Activated T-cell treated with anti-CD3 and anti-CD28 coated beads, Interleukin-2, amount 50 U/mL, for 48 hours (primary cell): ENCODE measurements at places on chromosomes 13 and 19.

GRCh38 chr19:50817941-50818858 lies 5.4 kb downstream of the KLK1 start:
- DNase-seq = peak; percentile 80

DNA sequence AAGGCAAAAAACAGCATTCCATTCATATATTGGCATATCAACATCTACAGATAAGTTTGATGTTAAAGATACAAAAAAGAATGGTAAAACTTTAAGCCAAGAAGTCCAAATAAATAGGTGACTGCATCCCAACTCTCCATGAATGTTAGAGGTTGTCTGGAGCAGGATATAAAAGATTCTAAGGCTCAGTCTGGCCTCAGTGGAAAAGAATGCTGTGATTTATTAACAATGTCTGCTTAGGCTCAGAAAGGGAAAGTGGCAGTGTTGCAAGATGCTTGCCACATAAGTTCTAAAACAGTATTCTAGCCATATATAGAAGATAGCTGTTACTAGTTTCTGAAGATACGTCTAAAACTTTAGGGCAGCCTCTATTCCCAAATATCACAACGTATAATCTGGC lies 179.8 kb upstream of the NBEA start:
- no peak for DNase-seq

- DNase-seq = no peak
These were observed 1566.5 kb upstream of the SLC10A2 start for GRCh38 chr13:104632736-104633135.

- peak; percentile 92 for DNase-seq
These were observed at the start of gene ZNF880 for GRCh38 chr19:52369559-52370340. TSS of gene ZNF880 (plus strand) at chr19:52369923. CDS start at chr19:52369966, 43 bp downstream.

GRCh38 chr19:55581823-55582223 lies 1.2 kb upstream of the ZNF579 start:
- no peak for DNase-seq

DNA sequence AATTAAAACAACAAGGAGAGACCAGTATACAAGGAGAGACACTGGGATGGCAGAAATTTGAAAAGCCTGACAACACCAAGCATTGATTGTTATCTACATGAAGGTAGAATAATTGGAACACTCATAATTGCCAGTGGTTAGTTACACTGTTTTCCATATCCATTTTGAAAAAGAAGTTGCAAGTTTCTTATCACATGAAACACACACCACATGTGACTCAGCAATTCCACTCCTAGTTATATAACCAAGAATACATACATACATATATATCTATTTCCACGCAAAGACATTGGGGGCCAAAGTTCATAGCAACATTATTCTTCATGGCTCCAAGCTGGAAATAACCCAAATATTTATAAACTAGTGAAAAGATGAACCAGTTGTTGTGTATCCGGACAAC lies 15.2 kb upstream of the PABPC3 start:
- no peak for DNase-seq
